Neural crest cell (in vitro differentiated cells): ENCODE measurements at places on chromosomes 3 and 15.

DNA sequence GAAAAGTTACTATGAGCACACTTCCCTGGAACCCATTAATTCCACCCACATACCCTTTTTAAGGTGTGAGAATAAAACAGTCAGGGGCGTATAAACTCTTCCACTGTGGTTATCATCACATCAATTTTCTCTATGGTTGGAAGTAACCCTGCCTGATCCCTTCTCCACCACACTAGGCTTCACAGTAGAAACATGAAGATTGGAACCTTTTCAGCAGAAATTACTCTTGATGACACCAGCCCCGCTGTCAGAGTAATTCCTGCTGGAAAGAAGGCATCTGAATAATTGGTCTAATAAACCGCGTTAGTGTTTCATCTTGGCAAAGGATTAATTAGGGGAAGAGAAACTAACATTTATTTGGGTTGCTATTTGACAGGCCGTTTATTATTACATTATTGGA, 278.4 kb downstream of the MFSD1 start:
- H3K36me3 ChIP-seq = no peaks in the 10 kb centered on the region
- peaks cover 6% of the 10 kb centered on the region for H3K4me1 ChIP-seq
- H3K27ac ChIP-seq = no peak overlapping the region
- no peaks in the 10 kb centered on the region for H3K27me3 ChIP-seq
- DNase-seq = no peak

DNA sequence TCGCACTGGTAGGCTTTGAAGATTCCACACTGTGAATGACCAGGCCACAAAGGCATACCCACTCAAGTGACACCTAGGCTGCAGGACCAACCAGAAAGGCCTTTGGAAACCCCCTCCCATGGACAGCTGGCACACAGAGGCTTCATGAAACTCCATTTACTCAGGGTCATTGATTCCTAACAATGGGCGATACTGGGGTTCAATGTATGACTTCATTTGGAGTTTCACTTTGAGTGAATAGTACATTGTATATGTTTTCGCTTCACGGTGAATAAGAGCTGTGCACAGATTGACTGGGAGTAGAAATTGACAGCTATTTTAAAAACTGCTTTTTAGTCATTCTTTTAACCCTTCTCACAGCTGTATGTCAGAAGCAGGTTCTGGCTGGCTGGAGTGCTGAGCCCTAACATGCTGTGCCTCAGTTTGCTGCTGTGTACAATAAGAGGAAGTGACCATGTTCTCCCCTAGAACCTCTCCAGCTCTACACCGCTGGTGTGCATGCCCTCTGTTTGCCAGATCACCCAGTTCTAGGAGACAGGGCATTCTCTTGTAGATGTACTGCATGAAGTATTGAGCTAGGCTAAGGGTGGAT, 15.4 kb upstream of the CX3CR1 start:
- H3K4me1 ChIP-seq = peaks cover 17% of the 10 kb centered on the region
- H3K4me3 ChIP-seq = no peak overlapping the region
- peaks cover 2% of the 10 kb centered on the region for H3K36me3 ChIP-seq
- peaks cover 9% of the 10 kb centered on the region for H3K27me3 ChIP-seq
- no peak for DNase-seq
- peak overlapping the region; percentile 93 for H3K27ac ChIP-seq

DNA sequence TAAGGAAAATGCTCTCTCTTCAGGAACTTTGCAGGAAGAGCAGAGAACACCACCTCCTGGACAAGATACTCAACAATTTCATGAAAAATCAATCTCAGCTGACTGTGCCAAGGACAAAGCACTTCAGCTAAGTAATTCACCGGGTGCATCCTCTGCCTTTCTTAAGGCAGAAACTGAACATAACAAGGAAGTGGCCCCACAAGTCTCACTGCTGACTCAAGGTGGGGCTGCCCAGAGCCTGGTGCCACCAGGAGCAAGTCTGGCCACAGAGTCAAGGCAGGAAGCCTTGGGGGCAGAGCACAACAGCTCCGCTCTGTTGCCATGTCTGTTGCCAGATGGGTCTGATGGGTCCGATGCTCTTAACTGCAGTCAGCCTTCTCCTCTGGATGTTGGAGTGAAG, 200.5 kb downstream of the AKAP13 start:
- H3K27ac ChIP-seq = no peak overlapping the region
- H3K27me3 ChIP-seq = no peaks in the 10 kb centered on the region
- no peak overlapping the region for H3K4me3 ChIP-seq
- H3K36me3 ChIP-seq = peaks cover 20% of the 10 kb centered on the region
- H3K4me1 ChIP-seq = peaks cover 39% of the 10 kb centered on the region

GRCh38 chr15:42494998-42495360, 455 bp upstream of the SNAP23 start:
- peak overlapping the region; percentile 96 for H3K4me3 ChIP-seq
- no peaks in the 10 kb centered on the region for H3K36me3 ChIP-seq
- H3K27ac ChIP-seq = peak overlapping the region; percentile 94
- DNase-seq = no peak
- no peaks in the 10 kb centered on the region for H3K27me3 ChIP-seq

- H3K4me3 ChIP-seq = no peak overlapping the region
- H3K27me3 ChIP-seq = no peaks in the 10 kb centered on the region
- DNase-seq = no peak
- peaks cover 11% of the 10 kb centered on the region for H3K36me3 ChIP-seq
- H3K27ac ChIP-seq = no peak overlapping the region
Observed at GRCh38 chr15:81766829-81767475, 278.9 kb downstream of the MEX3B start.
